ENCODE measurements at places on chromosomes 7 and 10. TPM values are rescaled to one million over a fixed set of nuclear protein-coding genes. Genes with fewer than 3 reads are reported as not detected.

The LRRD1 gene
- total RNA-seq = 1.8 TPM

The PTPN20 gene
- 8.6 TPM for total RNA-seq

The SPRN gene
- total RNA-seq = 0.74 TPM

The AKR1D1 gene
- not detected for total RNA-seq

The SEMA3A gene
- 24.3 TPM for total RNA-seq

The FKBP6 gene
- not detected for total RNA-seq

The PILRA gene
- total RNA-seq = 2.2 TPM

The NET1 gene
- total RNA-seq = 108 TPM

The DLX6 gene
- 0.48 TPM for total RNA-seq

The PRKCQ gene
- 3.2 TPM for total RNA-seq

The SPOCK2 gene
- total RNA-seq = 3.2 TPM

The CTTNBP2 gene
- 13.1 TPM for total RNA-seq

The TET1 gene
- 41.6 TPM for total RNA-seq

All from urinary bladder (tissue), 4 donors.